HFFc6 (cell line): ENCODE measurements at places on chromosomes 2 and 18.

GRCh38 chr18:42174909-42175308 is 219.9 kb downstream of the PIK3C3 start:
- DNase-seq: peak; percentile 8

DNA sequence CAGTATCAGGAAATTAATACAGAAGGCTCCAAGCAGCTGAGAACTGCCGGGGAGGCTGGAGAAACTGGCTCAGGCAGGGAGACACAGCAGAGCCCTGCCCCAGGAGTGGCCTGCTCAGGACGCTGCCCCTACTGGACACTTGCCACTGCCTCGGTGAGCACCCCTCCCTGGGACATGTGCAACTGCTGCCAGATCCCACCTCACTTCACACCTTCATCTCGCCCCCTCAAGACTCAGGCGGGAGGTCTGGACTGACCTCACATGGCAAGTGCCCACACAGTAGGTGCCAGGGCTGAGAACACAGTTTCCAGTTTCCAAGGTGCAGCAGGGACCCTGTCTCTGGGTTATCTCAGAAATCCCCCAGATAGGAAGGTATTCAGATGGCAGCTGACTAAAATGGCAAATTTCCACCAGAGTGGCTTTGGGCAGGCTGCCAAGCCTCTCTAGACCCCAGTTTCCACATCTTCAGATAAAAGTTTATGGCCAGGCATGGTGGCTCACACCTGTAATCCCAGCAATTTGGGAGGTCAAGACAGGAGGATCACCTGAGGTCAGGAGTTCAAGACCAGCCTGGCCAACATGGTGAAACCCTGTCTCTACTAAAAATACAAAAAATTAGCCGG is 33.7 kb upstream of the LBH start:
- no peak for DNase-seq

DNA sequence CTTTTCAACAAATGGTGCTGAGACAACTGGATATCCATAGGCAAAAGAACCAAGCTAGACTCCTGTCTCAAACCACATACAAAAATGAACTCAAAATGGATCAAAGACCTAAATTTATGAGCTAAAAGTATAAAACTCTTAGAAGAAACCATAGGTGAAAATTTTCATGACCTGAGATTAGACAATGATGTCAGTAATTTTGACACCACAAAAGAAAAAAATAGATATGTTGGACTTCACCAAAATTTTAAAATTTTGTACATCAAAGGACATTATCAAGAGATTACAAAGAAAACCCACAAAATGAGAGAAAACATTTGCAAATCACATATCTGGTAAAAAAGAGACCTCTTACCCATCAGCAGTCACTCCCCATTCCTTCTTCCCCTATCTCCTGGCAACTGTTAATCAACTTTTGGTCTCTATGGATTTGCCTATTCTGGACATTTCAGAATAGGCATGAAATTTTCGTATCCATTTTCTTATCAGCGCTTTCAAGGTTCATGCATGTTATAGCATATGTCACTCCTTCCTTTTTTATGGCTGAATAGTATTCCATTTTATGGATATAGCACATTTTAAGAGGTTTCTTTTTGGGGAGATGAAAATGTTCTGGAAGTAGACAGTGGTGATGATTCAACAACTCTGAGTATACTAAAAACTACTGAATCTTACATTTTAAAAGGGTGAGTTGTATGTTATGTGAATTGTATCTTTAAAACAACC is 43.3 kb downstream of the FAM178B start:
- no peak for DNase-seq

- no peak for DNase-seq
Observed at GRCh38 chr2:202164411-202164810, 74.0 kb downstream of the SUMO1 start.

- peak; percentile 93 for DNase-seq
Observed at GRCh38 chr2:238895891-238896600, 48.2 kb downstream of the TWIST2 start.

DNA sequence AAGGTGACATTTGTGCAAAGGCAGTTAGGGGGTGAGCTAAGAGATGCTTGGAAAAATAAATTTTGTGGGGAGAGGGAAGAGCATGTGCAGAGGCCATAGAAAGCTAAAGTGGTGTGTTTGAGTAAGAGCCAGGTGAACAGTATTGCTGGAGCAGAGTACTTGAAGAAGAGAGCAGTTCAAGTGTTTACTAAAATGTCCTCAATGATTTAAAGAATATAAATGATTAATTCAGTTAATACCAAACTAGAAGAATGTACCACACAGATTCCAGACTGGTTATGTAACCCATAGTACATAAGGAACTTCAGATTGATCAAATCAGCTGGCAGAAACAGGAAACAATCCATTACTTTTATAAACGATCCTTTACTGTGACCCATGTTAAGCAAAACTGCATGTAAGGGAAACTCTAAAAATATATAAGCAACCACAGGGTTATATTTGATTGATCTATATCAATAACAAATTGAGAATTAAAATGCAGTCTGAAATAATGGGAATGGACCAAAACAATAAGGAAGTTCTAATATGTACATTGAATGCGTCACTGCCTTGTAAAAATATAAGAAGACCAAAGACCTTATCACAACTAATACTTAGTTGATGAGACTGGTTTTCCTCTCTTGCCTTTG is 76.9 kb downstream of the LDAH start:
- no peak for DNase-seq

GRCh38 chr2:175005733-175006264 is 618 bp upstream of the CHN1 start:
- no peak for DNase-seq

DNA sequence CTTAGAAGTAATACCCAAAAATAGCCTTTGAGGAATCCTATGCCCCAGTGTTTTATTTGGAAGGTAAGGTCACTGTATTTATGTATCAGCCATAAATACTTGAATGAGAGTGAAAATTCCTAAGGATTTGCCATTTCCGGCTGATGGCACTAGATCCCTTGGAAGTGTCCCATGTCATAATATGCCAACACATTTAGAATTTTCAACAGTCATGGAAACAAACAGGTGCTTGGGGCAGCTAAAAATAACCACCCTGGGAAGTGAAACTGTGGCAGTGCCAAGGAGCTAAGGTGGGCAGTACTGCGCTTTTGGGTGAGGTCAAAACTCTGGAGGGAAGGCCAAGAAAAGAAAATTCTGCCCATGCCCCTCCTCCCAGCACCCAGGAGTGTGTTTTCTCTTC is 80.2 kb downstream of the TCF7L1 start:
- DNase-seq: no peak

- DNase-seq: no peak
Observed at GRCh38 chr2:753123-753522, 75.9 kb upstream of the TMEM18 start.

- no peak for DNase-seq
Observed at GRCh38 chr2:188285774-188286173, 5.9 kb upstream of the GULP1 start.

DNA sequence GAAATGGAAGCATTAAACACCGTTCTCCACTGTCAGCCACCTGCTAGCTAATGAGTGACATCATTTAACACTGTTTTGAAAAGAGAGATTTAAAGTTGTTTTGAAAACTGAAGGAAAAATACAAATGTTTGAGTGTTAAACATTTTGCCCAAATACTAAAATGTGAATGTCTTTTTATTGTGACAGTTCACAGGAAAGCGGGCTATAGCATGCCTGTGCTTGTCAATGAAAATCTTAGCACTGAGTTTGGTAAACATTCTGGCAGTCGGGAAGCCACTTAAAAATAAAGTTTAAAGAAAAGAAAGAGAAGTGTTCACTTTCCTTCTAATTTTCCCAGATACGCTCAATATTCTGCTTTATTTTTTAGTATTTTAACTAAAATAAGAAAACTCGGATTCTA is 40.3 kb upstream of the SMIM21 start:
- no peak for DNase-seq

DNA sequence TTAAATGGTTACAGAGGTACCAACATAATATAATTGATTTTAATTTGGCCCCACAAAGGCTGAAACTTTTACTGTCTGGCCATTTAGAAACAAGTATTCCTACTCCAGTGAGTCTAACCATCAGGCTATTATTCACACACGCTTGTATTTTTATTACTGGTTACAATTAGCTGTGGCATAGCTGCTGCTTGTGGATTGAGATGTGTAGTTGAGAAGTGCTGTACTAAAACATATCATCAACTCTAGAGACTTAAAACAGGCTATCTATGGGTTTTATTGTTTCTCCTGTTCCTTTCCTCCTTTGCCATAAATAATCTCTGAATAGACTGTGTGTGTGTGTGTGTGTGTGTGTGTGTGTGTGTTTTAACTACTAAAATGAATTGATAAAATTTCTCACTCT is 530.2 kb downstream of the CCDC85A start:
- DNase-seq: no peak

GRCh38 chr18:38648179-38648578 is 1082.6 kb upstream of the CELF4 start:
- no peak for DNase-seq

DNA sequence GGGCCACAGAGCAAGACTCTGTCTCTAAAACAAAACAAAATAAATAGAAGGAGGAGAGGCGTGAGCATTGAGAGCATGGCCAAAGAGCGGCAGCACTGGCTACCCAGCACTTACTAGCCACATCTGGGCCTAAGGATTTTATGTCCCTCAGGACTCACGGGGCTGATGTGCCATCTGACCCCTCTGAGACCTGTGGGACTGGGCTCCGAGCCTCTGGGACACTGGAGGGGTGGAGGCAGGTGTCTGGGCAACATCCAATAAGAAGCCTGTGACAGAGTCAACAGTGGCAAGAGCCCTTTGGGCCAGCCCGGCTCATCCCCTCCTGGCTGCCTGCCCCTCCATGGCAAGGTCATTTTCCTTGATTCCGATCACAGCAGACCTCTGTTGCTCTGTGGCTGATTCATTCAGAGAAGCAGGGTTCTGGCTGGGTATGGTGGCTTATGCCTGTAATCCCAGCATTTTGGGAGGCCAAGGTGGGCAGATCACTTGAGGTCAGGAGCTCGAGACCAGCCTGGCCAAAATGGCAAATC is 60.7 kb downstream of the RRM2 start:
- DNase-seq: no peak

GRCh38 chr2:147173189-147173581 is 671.6 kb upstream of the ACVR2A start:
- no peak for DNase-seq

DNA sequence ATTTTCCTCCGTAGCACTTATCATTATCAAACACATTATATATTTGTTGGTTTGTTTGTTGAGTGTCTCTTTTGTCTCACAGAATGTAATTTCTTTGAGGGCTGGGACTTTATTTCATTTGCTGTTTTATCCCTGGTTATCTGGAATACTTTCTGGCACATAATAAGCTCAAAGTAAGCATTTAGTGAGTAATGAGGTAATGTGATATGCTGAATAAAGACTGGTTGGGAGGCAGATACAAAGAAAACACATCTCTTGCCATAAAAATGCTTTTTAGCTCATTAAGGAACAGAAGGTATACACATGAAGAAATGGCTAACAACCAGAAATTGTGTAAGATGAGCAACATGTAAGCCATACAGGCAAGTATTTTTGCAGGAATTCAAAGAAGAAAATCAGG is 1411.8 kb downstream of the LRP1B start:
- no peak for DNase-seq

DNA sequence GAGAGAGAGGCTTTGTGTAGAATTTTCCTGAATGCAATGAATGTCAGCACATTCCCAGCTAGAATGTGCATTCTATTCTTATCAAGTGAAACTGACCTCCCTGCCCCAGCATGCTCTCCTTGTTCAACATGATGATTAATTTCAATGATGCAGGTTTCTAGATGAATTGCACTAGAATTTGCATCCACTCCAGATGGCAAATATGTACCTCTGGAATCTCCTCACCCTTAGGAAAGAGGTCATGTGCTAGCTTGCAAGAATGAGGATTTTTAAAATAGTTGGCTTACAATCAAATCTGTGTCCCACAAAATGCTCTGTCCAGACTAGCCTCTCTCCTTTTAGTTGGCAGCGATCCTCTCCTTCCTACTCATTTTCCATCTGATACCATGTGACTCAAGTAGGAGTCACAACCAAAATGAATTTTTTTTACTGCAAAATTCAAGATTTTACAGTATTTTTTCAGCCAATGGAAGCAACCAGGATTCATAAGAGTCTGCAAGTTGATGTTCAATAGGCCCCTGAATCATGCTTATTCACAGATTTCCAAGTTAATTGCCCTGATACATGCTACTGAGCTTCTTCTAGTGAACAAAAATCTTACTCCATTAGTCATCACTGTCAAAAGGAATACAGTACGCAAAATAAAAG is 21.0 kb upstream of the STAT4 start:
- DNase-seq: peak; percentile 100

DNA sequence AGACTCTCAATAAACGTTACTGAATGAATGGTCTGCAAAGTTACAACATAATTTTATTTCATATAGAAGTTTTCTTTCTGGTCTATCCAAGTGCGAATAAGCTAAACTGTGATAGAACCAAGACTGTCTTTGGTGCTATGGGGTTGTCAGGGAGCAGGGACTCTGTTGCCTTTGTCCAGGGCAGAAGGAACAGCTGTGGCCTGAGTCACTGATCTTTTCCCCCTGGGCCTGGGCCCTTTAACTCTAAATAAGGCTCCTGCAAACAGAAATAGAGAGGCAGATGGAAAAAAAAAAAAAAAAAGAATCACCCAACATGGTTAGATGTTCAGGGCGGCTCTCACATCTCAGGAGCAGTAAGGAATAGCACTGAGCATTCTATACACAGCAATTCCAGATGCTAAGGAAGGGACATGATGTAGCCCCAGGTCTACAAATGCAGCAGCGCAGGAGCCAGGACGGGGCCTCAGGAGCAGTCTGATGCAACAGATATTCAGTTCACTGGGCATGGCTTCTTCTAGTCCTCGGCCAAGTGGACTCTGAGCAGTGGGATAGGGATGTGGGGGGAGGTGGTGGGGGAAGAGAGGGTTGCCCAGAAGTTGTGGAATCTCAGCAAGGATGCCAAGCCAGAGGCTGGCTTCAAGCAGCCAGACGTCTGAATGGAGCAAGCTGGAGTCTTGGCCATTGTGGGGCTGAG is 247.1 kb upstream of the SIX2 start:
- no peak for DNase-seq

DNA sequence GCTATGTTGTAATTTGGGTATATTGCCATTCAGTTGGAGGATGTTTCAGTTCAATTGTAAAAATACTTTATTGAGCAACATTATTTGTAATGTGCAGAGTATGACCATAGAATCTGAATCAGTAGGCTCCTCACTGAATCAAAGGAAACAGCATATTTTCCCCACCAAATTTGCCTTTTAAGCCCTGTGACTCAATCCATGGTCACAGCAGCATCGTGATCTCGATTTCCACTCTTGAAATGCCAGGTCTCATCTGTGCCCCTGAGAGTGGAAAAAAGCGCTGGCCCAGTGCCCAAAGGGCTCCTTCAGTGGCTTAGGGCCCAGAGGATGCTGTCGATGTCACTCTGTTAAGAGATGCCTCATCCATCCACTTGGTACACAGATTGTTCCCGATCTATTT is 57.5 kb downstream of the FHOD3 start:
- peak; percentile 84 for DNase-seq

DNA sequence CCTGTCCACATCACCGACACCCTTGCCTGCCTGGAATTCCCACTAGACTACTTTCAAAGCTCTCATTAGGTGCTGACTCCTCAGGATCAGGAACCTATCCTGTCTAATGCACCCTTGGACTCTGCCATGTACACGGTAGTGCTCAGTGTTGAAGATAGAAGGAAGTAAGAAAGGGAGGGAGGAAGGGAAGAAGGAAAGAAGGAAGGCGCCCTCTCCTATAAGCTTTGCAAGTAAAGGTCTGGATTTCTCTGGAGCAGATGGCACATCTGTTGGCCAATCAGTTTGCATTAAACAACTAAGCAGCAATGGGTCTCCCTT is 45.3 kb downstream of the SCTR start:
- no peak for DNase-seq

GRCh38 chr2:51290725-51291124 is 258.8 kb upstream of the NRXN1 start:
- DNase-seq: no peak

GRCh38 chr18:57885931-57886330 is 82.8 kb upstream of the ATP8B1 start:
- DNase-seq: no peak
